Muscle of back (tissue), 13 donors: ENCODE measurements at places on chromosomes 5 and 9.
A peak's percentile ranks its signal among the peaks of the same experiment; 100 is the strongest.

- no peak for DNase-seq
These were observed 20.3 kb downstream of the PAIP2 start for GRCh38 chr5:139361835-139362429.

DNA sequence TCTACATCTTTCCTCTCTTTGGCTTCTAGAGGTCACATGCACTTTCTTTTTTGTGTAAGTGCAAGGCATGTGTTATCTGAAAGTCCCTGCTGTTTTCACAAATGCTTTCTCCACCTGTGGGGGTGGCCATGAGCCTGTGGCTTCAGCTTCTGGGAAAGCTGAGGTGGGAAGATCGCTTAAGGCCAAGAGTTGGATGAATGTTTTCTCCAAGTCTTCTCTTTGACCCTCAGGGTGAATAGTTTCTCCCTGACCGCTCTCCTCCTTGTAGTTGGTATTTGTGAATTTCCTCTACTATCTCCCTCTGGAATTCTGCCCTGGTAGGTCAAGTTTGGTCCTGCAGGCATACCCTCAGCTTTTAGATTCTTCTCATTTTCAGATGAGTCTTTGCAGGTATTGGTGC is 74.2 kb downstream of the UGCG start:
- no peak for DNase-seq

GRCh38 chr5:58444805-58445204 is 15.1 kb downstream of the PLK2 start:
- DNase-seq = no peak

DNA sequence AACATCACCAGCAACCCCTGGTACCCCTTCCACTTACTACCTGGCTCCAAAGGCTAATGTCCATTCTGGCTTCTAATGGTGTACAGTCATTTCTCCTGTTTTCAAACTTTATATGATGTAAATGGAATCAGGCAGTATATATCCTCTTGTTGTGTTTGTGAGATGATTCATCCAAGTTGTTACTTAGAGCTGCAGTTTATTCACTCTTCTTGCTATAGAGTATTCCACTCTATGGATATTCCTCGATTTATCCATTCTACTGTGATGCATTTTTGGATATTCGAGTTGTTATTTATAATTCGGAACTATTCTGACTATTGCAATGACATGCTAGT is 32.4 kb downstream of the IRF1 start:
- DNase-seq = no peak

DNA sequence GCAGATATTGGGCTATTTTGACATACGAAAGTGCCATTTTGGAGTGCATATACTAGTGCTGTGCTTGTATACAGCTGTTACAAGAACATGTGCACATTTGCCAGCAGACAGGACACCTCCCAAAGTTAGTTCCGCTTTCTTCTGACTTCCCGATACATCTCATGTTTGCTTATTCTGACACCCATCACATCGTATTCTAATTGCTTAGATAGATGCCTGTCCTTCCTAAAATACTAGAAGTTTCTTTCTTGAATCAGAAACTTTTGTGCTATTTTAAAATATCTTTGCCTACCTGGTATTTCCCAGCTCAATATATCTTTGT is 177.8 kb downstream of the TTLL11 start:
- no peak for DNase-seq

DNA sequence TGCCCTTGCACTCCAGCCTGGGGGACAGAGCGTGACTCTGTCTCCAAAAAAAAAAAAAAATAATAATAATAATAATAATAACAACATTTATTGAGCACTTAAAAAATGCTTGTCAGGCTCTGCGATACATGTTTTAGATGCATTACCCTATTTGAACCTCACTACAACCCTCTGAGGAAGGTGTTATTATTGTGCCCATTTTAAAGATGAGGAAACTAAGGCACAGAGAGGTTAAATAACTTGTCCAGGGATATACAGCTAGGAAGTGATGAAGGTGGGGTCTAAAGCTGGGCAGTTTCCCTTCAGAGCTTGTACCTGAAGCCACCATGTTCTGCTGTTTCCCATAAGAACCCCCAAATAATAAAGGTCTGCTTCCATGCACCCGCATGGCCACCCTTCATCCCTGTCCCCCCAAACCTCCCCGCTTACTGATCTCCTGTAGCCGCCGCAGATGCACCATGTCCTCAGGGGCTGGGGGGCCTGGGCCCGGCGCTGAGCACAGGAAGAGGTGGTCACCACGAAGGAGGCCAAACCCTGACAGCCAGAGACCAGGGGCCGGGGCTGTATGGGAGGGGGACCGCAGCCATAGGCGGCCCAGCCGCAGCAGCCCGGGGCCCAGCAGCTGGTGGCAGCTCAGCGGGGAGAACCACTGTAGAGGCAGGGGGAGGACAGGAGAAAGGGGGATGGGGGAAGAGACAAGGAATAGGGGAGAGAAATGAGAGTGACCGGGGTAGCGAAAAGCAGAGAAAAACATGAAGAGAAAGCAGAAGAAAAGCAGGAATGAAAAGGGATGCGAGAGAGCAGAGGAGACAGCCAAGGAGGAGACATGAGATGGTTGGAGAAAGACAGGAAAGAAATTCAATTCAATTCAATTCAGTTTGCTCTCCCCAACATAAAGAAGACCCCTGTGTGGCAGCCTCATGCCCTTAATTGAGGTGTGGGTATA is 15.1 kb upstream of the FCHSD1 start:
- DNase-seq = no peak

GRCh38 chr9:108186642-108187395 is 669.0 kb downstream of the ACTL7B start:
- peak; percentile 96 for DNase-seq

GRCh38 chr5:168408561-168409305 is 77.5 kb upstream of the RARS1 start:
- DNase-seq = peak; percentile 74

GRCh38 chr5:373710-374602 is 52.4 kb downstream of the AHRR start:
- peak; percentile 68 for DNase-seq

DNA sequence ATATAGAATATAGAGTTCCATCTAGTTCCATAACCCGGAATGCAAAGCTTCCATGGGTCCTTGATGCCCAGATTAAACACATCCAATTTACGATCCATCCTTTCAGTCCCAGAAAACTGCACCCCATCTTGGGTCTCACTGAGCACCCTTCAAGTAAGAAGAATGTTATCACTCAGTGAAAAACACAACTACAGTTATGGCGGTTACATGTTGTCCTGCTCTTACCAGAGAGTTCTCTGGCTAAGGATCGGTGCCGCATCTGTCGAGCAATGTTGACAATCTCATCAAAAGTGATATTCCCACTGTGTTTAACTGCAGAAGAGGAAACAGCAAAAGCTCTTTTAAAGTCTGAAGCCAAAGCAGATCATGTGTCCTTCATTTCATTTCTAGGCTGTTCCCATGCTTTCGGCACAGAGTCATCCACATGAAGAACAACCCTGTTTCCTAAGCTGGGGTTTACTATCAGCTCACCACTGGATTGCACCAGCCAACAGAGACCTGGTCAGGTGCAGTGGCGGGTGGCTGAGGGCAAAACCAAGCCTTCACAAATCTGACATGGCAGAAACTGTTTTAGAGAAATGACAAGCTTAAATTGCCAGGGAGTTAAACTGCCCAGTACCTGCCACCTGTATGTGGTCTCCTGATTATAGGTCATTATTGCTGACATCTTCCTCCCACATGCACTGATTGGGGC is 2.9 kb downstream of the RPL12 start:
- DNase-seq = no peak

DNA sequence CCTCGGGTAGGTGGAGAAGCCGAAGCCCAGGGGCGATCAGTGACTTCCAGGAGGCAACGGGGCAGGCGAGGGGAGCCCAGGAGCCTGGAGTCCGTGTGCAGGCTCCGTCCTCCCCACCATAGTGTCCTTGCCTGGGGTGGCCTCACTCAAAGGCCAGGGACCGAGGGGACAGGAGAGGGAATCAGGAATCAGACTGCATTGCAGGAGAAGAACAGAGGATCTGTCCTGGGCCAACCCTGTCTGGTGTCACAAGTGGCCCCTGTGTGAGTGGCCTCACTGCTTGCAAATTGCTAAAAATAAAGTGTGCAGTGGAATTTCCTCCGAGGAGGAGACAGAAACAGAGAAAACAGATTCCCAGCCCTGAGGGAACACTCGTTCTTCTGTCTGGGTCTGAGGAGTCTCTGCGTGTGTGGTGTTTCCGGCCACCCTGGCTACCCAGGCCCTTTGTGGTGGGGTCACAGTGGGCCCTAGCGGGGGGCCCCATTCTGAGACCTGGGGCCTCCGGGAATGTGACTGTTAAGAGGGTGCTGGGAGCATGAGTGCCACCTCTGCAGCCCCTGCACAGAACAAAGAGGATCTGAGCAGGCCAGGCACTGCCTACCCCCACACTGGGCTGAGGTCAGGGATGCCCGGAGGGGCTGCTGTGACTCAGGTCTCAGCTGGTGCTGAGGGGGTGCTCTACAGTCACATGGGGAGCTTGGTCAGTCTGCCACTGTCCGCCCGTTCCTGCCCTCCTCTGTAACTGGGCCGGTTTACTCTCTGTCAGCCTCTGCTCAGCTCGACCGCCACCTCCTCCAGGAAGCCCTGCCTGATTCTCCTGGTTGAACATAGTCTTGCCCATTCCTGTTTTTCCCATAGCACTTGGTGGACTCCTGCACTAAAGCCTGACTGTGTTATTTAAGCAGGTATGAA is 7.4 kb downstream of the TRAF1 start:
- no peak for DNase-seq

GRCh38 chr5:134088291-134088690 is 26.2 kb upstream of the TCF7 start:
- no peak for DNase-seq

GRCh38 chr9:108851138-108851537 is 4.6 kb downstream of the ACTL7B start:
- DNase-seq = no peak

DNA sequence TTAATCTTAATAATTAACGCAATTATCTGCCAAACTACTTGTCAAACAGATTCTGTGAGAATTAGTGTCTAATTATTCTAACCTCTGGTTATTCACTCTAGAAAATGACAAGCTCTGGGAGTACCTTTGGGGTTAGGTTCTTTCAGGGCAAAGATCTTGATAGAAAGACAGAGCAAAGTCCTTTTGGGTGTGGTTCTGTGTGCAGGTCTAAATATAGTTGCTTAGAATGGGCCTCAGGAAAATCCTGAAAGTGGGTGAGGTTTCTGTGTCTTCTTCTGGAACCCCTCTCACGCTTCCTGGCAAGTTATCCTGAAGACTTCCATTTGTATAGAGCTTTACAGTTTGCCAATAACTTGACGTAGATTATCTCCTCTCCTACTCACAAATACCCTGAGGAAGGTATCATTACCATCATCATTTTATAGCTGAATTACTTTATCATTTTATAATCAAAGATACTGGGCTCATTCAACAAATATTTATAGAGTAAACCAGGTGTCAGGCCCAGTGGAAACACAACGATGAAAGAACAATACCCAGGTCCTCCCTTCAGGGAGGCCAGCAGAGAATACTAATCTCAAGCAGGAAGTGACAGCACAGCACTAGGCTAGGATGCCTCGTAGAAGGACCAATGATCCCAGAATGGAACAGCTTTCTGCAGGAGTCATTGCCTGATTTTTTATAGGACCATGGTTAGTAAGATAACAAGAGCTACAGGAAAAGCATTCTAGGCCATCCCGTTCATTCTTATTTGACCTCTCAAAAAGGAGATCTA is 27.6 kb upstream of the LHFPL2 start:
- no peak for DNase-seq

DNA sequence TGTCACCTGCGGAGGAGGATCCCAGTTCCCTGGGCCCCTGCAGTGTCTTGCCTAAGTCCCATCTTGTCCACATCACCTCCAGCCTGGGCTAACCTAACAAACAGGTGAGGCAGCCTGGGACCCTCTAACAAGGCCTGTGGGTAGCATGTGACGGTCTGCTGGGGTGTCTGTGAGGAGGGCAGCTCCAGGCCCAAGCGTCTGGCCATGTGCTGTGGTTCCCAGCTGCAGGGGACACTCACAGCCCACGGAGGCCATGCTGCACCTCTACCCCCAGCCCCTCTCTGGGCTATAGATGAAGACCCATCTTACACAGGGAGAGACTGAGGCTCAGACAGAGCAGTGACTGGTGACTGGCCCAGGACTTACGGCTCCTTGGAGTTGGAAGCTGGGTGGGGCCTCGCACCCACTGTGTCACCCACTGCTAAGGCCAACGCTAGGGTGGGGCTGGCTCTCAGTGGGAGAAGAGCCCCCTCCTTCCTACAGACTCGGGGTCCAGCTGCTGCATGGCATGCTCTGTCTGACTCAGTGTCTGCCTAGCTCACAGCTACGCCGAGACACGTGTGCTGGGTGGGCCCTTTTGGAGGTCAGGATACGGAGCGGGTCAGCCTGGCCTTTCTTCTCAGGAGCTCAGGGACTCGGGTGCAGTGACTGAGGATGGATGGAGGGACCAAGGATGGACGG is 40.8 kb upstream of the RNF130 start:
- DNase-seq = no peak

DNA sequence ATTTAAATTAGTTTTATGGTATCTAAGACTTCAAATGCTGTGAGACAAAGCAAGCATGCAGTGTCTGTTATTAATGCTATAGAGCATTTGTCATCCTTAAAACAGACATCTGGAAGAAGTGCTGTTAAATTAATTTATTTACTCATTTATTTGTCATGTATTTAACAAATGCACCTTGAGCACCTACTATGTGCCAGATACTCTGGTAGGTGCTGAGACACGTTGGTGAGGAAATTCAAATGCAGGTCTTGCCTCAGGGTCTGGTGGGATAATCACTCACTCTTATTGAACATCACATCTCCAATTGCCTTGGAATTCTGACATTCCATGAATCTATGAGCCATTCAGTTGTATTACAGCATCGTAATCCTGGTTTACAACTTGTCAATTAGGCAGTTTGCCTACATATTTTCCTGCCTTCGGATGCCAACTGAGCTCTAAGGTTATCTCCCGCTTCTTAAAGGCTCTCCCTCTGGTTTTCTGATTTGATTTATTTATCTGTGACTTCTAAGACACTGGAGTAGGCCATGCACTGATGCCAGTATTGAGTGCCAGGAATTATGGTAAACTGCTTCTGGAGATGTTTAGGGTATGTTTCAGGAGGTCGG is 56.0 kb upstream of the RPS23 start:
- no peak for DNase-seq

- DNase-seq = no peak
These were observed 196.3 kb downstream of the PAX5 start for GRCh38 chr9:36837431-36838405.

- no peak for DNase-seq
These were observed 103.5 kb upstream of the DPYSL3 start for GRCh38 chr5:147613359-147613758.

GRCh38 chr5:129904667-129905472 is 605 bp downstream of the CHSY3 start:
- DNase-seq = no peak

DNA sequence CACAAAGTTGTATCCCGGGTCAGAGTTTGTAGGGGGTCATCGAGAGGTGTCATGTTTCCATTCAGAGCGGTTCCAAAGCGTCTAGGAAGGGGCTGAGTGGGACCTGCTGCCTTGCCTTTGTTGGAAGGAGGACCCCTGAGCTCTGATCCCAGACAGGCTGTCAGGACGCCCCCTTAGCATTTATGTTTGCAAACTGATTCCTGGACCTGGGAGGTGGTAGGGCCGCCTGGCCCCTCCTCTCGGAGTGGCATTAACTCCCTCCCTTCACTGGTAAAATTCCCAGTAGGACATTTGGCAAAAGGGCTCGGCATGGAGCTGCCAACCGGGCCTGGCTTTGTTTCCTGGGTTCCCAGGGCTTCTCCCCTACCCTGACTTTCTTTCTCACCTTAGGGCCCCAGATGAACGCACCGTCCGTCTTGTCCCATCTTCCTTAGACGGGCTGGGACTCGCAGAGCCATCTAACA is 2.5 kb downstream of the JADE2 start:
- no peak for DNase-seq
